Esophagus muscularis mucosa (tissue), 4 donors: ENCODE measurements at places on chromosomes 3 and 15. TPM values are rescaled to one million over a fixed set of nuclear protein-coding genes. Genes with fewer than 3 reads are reported as not detected.

- peak overlapping the region; percentile 40 for H3K27ac ChIP-seq
- peaks cover 64% of the 10 kb centered on the region for H3K4me1 ChIP-seq
- no peaks in the 10 kb centered on the region for H3K27me3 ChIP-seq
- H3K4me3 ChIP-seq = no peak overlapping the region
- DNase-seq = no peak
Observed at GRCh38 chr3:37170060-37170459, 4.3 kb downstream of the LRRFIP2 start.

DNA sequence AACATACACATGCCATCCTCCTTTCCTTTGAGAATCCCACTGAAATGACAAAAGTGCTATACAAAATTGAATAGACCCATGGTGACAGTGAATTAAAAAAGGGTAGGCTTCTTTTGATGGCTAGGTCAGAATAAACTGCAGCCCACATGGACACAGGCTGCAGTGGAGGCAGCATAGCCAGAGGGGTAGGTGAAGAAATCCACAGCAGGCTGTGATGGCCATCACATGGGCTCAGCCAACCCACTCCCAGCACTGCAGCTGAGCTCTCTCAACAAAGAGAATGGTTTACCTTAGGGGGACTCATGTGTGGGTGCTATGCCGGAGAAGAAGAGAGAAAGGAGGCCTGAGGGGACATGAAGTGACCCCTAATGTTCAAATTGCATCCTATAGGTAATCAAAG, 331.1 kb downstream of the CHST2 start:
- no peaks in the 10 kb centered on the region for H3K4me1 ChIP-seq
- H3K36me3 ChIP-seq = no peaks in the 10 kb centered on the region
- no peak overlapping the region for H3K27ac ChIP-seq
- H3K4me3 ChIP-seq = no peak overlapping the region

DNA sequence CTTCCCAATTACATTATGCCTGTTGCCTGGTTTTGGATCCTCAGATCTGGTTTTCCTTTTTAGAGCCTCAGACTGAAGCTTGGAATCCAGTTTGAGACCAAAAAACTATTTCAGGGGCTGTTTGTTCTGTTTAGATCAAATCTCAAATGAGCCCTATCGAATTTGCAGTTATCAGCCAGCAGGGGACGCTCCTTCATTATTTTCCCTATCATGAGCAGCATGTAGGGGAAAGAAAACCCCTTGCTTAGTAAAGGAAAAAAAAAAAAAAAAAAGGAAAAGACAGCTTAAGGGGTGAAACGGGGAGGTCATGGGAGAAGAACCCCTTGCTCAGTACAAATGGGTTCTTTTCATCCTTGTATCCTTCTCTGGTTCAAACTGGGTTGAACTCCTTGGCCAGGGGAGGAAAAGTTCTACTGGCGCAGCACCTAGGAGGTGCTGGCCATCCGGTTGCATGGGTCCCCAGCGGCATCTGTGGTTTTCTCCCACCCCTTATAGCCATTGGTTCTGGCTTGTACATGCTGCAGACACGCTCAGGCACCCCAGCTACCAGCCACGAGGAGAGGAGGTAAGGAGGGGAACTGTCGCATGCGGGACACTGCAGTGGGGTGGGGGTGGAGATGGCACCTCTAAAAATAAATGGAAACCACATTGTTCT, 1375.1 kb upstream of the ALCAM start:
- no peak for DNase-seq
- no peak overlapping the region for H3K27ac ChIP-seq
- H3K36me3 ChIP-seq = no peaks in the 10 kb centered on the region
- no peaks in the 10 kb centered on the region for H3K4me1 ChIP-seq

- H3K4me3 ChIP-seq = no peak overlapping the region
- DNase-seq = no peak
- no peak overlapping the region for H3K27ac ChIP-seq
- H3K4me1 ChIP-seq = no peaks in the 10 kb centered on the region
Observed at GRCh38 chr3:56424336-56424735, 43.9 kb downstream of the ERC2 start.

- DNase-seq = no peak
- H3K4me1 ChIP-seq = no peaks in the 10 kb centered on the region
- H3K4me3 ChIP-seq = no peak overlapping the region
- H3K27me3 ChIP-seq = peaks cover under 1% of the 10 kb centered on the region
- H3K36me3 ChIP-seq = no peaks in the 10 kb centered on the region
Observed at GRCh38 chr15:69145149-69145693, 15.2 kb upstream of the GLCE start.

- H3K27ac ChIP-seq = no peak overlapping the region
- H3K4me3 ChIP-seq = no peak overlapping the region
- no peak for DNase-seq
- H3K27me3 ChIP-seq = no peaks in the 10 kb centered on the region
Observed at GRCh38 chr3:37163262-37164015, 10.9 kb downstream of the LRRFIP2 start.

The GOLGA8G gene
- total RNA-seq = 0.19 TPM

The DNASE1L3 gene
- 2.2 TPM for total RNA-seq

The MYEF2 gene
- total RNA-seq = 41.1 TPM

The BRPF1 gene
- 20.4 TPM for total RNA-seq

The ADIPOQ gene
- 0.84 TPM for total RNA-seq

The TNFSF10 gene
- 31.4 TPM for total RNA-seq

The SCN11A gene
- total RNA-seq = 0.71 TPM
